ENCODE measurements at places on chromosomes 5 and 9. TPM values are rescaled to one million over a fixed set of nuclear protein-coding genes. Genes with fewer than 3 reads are reported as not detected.

Gene TIGD6
- polyA plus RNA-seq, result 4.1 TPM

Gene RNF130
- 71.3 TPM for polyA plus RNA-seq

Gene FAM153A
- polyA plus RNA-seq, result 0.66 TPM

Gene C5orf24
- polyA plus RNA-seq, result 34.1 TPM

Gene REEP2
- 17.6 TPM for polyA plus RNA-seq

Gene SLC6A18
- not detected for polyA plus RNA-seq
